Thoracic aorta (tissue), 2 donors: ENCODE measurements at places on chromosomes 5 and 9. TPM values are rescaled to one million over a fixed set of nuclear protein-coding genes. Genes with fewer than 3 reads are reported as not detected.

DNA sequence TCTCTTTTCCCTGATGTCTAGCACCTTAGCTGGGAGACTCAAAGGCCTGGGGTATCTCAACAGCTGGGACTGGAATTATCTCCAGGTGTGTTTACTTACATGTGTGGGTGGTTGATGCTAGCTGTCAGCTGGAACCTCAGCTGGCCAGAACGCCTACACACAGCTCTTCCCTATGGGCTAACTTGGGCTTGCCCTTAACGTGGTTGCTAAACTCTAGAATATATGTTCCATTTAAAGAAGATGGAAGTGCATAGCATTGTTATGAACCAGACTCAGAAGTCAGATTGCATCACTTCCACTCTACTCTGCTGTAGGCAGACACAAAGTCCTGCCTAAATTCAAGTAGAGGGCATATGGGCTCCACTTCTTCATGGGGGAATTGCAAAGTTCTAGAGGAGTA is 29.3 kb downstream of the SGCD start:
- no peak for DNase-seq

DNA sequence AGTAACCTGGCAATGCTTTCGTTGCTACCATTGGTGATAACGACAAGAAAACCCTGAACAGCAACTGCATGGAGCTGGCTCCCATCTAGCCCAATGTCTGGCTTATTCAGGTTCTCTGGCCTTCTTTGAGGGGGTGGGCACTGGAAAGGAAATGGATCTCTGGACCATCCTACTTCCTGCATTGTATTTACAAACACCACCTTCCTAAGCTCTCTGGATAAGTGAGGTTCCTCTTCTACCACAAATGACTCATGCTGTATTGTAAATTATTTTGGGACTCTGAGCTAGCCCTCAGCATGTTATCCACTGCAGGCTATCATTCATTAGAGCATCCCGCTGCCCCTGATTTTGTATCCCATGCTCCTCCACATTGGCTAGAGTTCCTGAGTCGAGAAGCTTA is 136.9 kb upstream of the KLF9 start:
- DNase-seq = no peak

- no peak for DNase-seq
Observed at GRCh38 chr5:147759441-147759840, 23.1 kb downstream of the JAKMIP2 start.

DNA sequence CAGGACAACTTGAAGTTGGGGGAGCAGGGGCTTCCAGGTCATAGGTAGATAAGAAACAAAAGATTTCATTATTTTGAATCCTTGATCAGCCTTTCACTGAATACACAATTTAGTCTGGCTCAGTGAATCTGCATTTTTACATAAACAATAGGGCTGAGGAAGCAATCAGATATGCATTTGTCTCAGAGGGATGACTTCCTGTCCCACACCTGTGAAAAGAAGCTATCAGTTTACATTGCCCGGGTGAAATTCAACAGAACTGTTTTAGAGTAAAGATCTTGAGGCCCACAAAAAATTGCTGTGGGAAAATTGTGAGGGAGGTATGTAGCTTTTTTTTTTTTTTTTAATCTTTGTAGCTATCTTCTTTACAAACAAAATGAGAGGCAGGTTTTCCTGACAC is 38.3 kb downstream of the DNAJB5 start:
- DNase-seq = no peak

DNA sequence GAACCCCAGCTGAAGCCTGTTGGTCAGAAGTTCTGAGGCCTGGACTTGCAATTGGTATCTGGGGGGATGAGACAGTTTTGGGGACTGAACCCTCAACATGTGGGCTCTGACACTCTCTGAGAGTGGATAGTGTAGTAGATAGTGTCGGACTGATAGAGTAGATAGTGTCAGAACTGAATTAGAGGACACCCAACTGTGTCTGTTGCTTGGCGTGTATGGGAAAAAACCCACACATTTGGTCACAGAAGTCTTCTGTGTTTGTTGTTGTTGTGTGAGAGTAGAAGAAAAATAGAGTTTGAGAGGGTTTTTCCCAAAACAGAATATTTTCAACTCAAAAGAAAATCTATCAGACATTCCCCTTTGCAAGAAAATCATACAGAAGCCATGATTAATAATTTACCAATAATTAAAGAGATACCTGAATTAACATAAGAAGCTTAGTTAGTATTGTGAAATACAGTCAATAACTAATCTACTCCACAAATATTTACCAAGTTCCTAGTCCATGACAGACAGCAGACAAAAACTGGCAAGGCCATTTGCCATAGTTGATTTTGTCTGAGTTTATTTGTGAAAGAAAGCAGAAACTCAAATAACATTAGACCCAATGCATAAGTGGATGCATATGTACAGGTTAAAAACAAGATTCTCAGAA is 170.9 kb downstream of the CTNND2 start:
- DNase-seq = no peak

Gene PCDHGA11
- 10.4 TPM for total RNA-seq

Gene NMUR2
- total RNA-seq = not detected

DNA sequence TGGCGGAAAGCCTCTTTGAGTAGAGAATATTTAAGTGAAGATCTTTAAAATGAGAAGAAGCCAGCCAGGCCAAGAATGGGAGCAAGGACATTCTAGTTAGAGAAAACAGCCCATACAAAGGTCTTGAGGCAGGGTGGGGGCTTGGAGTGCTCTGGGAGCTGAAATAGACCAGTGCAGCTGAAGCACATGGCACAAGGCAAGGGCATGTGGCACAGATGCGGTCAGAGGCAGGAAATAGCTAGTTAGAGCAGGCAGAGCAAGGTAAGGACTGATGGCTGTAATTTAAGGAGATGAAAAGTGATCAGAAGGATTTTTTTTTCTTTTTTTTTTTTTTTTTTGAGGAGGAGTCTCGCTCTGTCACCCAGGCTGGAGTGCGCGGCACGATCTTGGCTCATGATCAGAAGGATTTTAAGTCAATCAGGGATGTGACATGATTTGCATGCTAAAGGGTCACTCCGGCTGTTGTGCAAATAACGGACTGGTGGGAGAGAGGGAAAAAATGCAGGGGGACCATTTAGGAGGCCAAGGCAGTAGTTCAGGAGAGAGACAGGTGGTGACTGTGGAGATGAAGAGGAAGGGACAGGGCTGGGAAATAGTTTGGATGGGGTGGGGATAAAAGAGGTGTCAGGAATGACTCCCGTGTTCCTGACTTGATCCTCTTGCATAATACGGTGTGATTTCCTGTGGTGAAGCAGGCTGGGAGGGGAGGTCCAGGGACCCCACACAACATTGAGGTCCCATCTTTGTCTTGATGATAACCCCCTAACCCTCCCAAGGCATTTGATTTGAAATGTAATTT is 207.6 kb downstream of the HSPA4 start:
- no peak for DNase-seq

Gene SLC6A7
- total RNA-seq = not detected

DNA sequence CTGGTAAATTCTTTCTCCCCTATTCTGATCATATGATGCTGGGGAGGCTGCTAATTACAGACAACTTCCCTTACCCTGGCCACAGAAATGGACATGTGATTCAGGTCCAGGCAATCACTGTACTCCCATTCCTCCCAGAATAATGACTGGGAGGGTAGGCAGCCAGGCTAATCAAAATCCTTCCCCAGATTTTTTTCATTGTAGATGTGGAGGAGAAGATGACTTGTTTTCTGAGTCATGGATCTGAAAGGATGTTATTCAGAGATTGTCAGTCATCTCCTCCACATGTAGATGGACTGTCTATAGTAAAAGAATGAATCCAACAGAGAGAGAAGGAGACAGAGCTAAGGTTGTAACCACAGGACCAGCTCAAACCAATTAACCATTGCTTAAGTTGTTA is 123.9 kb upstream of the PUM3 start:
- DNase-seq = no peak

GRCh38 chr9:32291370-32291769 is 93.1 kb upstream of the ACO1 start:
- DNase-seq = no peak

GRCh38 chr5:142281008-142281367 is 43.8 kb downstream of the SPRY4 start:
- no peak for DNase-seq

DNA sequence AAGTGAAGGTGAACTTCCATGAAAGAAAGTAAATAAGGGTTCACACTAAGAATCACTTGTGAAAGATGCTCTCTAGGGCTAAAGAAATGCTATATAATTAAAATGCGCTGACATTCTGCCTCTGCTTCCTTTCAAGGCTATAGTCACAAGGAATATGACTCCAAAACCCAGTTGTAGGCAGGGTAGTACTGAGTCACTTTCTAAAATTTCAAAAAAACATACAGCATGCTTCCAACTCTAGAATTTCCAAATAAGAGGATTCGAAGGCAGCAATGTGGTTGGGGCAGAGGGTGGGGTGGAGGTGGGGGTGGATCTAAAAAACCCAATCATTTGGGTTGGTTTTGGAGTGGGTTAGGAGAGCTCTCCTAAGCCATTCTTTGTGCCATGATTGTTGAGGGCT is 84.6 kb downstream of the HMHB1 start:
- no peak for DNase-seq

Gene RBM27
- 35.8 TPM for total RNA-seq

DNA sequence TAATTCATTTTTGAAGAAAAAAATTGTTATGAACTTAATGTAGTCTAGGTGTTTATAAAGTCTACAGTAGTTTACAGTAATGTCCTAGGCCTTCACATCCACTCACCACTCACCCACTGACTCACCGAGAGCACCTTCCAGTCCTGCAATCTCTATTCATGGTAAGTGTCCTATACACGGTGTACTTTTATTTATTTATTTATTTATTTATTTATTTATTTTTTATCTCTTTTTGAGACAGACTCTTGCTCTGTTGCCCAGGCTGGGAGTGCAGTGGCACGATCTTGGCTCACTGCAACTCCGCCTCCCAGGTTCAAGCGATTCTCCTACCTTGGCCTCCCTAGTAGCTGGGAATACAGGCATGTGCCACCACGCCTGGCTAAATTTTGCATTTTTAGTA is 39.3 kb upstream of the PIK3R1 start:
- no peak for DNase-seq

Gene HEXB
- 139 TPM for total RNA-seq

DNA sequence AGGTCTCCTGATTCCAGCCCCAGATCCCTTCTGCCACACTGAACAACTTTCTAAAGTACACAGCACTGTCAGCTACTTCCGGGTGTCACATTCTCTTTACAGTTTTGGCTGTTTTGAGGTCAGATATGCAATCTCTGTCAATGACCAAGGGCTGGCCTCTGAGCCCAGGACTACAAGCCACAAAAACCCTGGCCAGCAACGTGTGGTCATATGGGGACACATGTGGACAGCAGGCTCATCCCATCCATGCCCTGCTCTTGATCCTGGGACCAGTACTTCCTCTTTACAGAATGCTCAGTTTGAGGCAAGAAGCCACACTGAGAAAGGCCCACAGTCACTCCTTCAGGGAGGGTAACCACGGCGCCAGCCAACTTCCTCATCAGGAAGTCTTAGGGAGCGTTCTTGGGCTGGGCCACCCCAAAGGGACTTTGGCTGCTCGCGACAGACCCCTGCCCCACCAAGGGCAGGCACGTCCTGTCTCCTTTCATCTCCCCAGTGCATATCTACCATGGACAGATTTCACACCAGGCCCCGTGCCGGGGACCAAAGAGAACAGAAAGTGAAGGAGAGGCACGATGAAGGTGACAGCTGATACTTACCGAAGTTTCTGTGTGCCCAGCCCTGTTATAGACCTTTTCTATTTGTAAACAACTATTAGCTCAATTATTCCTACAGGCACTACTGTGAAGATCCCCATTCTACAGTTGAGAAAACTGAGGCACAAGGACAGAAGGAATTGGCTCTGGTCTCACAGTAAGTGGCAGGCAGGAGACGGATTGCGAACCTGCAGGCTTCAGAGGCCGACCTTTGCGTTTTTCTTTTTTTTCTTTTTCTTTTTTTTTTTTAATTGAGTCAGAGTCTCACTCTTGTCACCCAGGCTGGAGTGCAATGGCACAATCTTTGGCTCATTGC is 37.3 kb downstream of the STK10 start:
- no peak for DNase-seq

Gene RFX3
- total RNA-seq = 2.6 TPM

GRCh38 chr5:124176692-124177091 is 569.7 kb downstream of the ZNF608 start:
- DNase-seq = no peak

DNA sequence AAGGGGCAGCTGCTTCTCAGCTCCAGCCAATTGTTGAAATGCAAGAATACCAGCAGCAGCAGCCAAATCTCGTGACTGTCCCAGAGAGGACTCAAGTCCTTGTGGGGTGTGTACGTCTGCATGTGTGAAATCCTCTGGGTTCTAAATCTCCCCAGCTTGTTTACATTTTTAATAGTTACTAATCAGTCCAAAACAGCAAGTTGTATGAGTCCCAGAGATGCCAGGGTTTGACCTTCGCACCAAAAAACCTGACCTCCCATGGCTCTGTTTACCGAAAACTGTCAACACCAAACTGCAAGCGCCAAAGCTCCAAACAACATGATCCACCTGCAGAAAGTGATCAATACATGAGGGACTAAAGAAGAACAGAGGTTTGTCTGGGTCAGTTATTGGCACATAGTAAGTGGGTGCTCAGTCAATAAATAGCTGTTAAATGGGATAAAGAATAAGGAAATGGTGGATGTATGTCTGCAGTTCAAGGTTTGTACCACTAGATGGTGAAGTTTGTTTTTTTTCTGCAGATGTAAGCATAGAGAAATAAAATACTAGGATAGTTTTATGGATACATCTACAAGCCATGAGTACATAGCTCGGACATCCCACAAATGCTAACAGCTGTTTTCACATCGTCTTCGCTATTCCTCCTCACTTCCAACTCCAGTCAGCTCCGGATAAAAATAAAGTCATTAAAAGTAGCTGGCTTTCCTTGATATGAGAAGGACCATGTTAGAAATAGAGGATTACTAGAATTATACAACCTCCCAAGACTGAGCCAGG is 85.3 kb upstream of the ADRB2 start:
- DNase-seq = no peak

GRCh38 chr9:129457325-129457779 is 163.5 kb downstream of the C9orf50 start:
- no peak for DNase-seq

Gene TESK1
- total RNA-seq = 64.5 TPM

Gene KIAA0825
- total RNA-seq = 4.1 TPM

GRCh38 chr5:131496400-131496713 is 138.7 kb downstream of the RAPGEF6 start:
- DNase-seq = no peak

Gene FAM13B
- total RNA-seq = 134 TPM

Gene MLANA
- total RNA-seq = not detected

DNA sequence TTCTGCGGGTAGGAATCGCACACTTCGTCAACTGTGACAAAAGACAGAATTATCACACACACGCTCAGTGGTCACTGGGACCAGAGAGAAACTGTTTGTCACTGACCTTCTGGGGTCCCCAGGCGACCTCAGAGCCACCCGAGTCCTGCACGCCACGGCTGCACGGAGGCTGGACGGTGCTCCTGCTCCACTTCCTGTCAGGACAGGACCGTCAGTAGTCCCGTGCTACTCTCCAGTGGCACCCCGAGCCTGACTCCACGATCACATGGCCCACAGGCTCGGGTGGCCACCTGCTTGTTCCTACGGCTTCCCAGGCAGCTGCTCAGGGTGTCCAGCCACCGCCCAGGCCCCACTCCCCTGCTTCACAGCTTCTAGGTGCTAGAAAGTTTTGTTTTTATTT is 17.9 kb downstream of the MRNIP start:
- DNase-seq = no peak

Gene KIF12
- not detected for total RNA-seq
